ENCODE measurements at places on chromosomes 6 and 20.
A peak's percentile ranks its signal among the peaks of the same experiment; 100 is the strongest.

GRCh38 chr20:51953731-51954340 lies 151.5 kb upstream of the SALL4 start:
- no peak for DNase-seq

- peak; percentile 88 for DNase-seq
These were observed 512 bp downstream of the TAP1 start for GRCh38 chr6:32852844-32853540.

GRCh38 chr6:35483893-35484645 lies 12.8 kb downstream of the TEAD3 start:
- DNase-seq: no peak

DNA sequence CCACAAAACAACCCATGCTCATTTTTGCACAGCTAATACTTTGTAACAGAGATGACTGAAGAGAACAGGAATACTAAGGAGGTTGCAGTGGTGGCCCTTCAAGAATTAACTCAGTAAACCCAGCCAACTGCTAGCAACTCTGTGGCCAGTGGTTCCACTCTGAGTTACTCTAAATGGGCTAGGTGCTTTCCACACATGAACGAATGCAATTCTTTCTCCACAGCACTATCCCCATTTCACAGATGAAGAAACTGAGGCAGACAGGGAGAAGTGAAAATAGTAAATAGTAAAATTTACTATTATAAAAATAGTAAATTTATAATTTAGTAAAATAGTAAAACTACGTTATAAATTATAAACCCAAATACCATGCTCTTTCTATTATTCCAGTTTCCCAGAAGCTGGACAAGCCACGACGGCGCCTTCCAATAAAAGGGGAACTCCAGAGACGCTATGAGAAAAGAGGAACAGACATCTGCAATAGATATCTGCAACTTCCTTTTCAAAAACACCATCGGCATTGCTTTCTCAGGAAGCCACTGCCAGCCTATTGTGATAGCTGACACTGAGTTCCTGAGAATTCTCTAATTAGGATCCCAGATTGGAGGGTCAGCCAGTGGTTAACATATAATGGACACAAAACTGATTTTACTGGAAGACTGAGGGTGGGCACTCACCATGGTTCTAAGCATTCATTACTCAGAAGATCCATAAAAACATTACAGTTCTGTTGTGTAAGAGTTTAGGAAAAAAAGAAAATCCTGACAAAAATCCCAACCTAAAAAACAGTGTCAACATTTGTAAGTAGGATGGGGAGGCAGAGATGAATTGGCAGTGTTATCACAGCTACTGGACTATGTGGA lies 16.2 kb downstream of the FKBP1A start:
- peak; percentile 16 for DNase-seq

GRCh38 chr6:12844284-12845223 lies 128.0 kb downstream of the PHACTR1 start:
- no peak for DNase-seq

DNA sequence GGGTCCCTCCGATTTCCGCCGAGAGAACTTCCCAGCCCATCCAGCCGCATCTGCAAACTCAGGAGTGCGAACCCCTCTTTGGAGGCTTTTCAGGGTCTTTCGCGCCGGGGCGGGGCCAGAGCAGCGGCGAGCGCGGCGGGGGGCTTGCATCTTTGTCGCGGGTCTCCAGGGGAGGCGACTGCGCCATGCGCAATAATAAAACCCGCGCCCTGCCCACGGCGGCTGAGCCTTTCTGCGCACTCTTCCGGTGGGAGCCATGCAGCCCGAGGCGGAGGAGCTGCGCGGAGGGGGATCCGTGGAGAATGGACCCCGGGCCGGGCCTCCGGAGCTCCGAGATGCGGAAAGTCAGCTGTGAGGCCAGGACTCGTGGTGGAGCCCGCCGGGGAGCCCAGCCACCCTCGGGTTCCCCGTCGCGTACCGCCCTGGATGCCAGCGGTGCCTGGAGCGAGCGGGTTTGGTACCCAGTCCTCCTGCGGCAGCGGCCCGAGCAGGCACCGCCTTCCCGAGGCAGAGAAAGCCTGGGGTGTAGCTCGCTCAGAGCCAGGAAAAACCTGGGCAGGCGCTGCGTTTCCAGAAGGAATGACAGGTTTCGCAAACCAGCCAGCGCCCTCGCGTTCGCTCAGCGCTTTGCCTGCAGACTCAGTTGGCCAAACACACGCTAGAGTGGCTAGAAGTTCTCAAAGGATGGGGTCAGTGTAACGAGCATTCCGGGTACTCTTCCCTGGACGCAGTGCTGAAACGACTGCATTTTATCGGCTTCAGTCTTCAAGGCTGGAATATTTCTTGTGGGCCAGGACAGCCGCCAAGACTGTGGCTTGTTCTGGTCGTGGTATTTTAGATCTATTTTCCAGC lies 1.2 kb downstream of the AKAP12 start:
- no peak for DNase-seq

GRCh38 chr6:14055541-14055940 lies 62.0 kb upstream of the CD83 start:
- no peak for DNase-seq

- DNase-seq: no peak
These were observed 40.4 kb downstream of the UNC5CL start for GRCh38 chr6:40998661-40999060.

GRCh38 chr6:144661116-144661806 lies 376.1 kb downstream of the UTRN start:
- DNase-seq: no peak

GRCh38 chr6:166579237-166579850 lies 7.1 kb downstream of the RAMACL start:
- peak; percentile 9 for DNase-seq

DNA sequence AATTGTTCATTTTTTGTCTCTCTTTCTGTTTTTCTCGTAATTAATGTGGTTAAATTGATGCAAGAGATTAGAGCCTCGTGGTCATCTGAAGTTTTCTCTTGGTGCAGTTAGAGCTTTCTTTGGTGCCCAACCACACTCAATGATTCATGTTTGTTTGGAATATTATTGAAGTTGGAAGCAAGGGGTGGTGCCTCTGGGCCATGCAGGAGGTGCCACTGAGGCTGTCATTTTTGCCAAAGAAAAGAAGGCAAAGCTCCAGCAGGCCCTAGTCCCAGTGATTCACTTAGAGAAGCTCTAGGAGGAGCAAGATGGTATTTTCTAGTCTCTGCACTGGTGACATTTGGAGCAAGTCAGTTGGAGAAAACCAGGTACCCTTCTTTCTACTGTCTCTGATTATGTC lies 144.5 kb upstream of the RALGAPA2 start:
- no peak for DNase-seq

DNA sequence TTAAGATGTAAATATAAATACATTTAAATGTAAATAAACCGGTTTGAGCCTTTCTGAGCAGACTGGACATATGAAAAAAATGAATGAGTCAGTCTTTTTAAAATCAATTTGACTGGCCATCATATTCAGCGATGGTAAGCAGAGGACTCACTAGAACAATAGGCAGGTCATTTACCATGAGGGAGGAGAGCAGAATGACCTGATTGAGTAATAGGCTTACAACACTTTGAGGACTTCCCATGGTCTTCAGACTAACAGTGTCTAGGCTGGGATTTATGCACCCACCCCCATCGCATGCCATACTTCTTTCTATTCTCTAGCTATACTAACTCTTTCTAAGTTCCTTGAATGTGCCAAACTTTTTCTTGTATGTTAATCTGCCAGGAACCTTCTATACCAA lies 241.9 kb upstream of the RAB32 start:
- DNase-seq: no peak

DNA sequence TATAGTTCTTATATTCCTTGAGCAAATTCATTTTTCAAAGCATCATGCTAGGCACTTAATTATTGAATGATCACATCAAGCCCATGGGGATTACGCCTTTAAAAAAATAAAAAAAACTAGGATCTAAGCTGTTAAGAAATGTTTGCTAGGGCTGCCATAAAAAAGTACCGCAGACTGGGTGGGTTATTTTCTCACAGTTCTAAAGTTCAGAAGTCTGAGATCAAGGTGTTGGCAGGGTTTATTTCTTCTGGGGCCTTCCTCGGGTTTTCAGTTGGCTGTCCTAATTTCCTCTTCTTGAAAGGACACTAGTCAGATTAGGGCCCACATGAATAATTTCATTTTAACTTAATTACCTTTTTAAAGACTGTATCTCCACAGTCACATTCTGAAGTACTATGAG lies 165.6 kb upstream of the RIMS1 start:
- no peak for DNase-seq

- no peak for DNase-seq
These were observed 813.0 kb downstream of the DHX35 start for GRCh38 chr20:39775110-39775509.
